RPMI8226 (cell line): ENCODE measurements at places on chromosomes 1 and 21.
A peak's percentile ranks its signal among the peaks of the same experiment; 100 is the strongest.

GRCh38 chr1:1869469-1869868 lies 21.4 kb downstream of the GNB1 start:
- DNase-seq: no peak

GRCh38 chr1:208601561-208601960 lies 357.4 kb upstream of the PLXNA2 start:
- DNase-seq: no peak

GRCh38 chr1:41638086-41639024 lies 153.9 kb upstream of the EDN2 start:
- no peak for DNase-seq

DNA sequence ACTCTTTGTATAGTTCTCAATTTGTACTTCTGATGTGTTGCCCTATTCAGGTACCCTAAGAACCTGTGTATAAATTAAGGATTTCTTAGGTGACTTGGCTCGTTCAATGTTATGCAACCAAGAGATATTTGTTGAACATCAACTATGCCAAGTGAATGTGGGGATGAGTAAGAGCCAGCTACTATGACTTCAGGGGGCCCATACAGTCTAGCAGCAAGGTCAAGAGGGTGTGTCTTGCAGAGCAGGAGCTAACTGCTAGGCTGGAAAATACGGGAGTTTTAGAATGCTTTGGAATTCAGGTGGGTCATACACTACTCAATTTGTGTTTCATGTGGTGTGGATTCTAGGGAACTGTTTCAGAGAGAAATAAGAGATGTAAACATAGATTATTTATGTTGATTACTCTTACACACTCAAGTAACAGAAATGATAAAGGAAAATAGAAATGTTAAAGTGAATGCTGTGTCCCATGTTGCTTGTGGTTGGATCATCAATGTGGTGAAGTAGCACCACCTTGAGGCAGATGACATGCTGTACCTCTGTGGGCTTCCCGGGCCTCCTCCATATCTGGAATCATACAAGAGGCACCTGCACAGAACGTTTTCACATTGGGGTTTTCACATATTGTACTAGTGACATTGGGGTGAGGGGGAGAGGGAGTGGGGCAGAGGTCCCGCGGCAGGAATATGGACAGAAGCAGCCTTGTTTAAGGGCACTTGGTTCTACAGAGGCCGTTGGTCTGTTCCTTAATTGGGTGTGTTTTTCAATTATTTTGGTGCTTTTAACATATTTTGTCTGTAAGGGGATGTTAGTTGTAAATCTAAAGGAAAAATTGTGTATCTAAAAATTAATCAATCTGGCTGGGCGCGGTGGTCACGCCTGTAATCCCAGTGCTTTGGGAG lies 12.4 kb downstream of the ARPC5 start:
- DNase-seq: peak; percentile 74

GRCh38 chr1:236288620-236288976 lies 6.8 kb upstream of the ERO1B start:
- DNase-seq: no peak

- no peak for DNase-seq
These were observed 87.1 kb downstream of the CD58 start for GRCh38 chr1:116483481-116484309.

- DNase-seq: peak; percentile 14
These were observed 105.3 kb upstream of the CLDN14 start for GRCh38 chr21:36584980-36585940.

- DNase-seq: no peak
These were observed 74.6 kb downstream of the CAMK2N1 start for GRCh38 chr1:20411196-20411980.

DNA sequence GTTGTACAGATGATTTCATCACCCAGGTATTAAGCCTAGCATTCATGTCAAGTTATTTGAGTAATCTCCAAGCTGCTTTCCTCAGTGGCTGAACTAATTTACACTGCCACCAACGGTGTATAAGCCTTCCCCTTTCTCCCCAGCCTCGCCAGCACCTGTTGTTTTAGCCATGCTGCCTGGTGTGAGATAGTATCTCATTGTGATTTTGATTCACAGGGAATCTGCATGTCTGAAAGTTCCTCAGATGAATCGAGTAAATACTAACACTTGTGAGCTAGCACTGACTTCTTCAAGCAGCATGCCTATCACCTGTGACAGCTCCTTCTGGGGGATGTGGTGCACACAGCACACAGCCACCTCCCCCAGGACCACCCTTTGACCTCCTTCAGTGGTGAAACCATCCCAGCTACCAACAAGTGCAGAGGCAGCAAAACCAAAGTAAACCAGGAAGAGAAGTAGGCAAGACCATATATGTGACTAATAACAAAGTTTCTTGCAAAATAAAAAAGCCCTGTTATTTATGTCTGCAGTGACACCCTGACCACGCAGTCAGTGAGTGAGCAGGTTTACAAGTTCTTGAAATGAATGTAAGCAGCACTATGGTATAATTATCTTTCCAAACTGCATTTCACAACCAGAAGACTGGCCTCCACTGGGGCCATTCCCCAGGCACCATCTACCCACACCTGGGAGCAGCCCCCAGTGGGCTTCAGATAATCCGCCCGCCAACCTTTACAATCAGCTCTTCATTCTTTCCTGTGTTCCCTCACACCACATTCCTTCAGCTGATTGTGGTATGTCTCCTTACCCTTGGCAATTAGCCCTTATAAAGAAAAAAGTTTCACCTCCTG lies 173.8 kb downstream of the ETS2 start:
- DNase-seq: peak; percentile 54

- DNase-seq: no peak
These were observed 1.2 kb upstream of the CD34 start for GRCh38 chr1:207911856-207912760.

GRCh38 chr1:162878000-162878596 lies 17.1 kb upstream of the CCDC190 start:
- peak; percentile 69 for DNase-seq

DNA sequence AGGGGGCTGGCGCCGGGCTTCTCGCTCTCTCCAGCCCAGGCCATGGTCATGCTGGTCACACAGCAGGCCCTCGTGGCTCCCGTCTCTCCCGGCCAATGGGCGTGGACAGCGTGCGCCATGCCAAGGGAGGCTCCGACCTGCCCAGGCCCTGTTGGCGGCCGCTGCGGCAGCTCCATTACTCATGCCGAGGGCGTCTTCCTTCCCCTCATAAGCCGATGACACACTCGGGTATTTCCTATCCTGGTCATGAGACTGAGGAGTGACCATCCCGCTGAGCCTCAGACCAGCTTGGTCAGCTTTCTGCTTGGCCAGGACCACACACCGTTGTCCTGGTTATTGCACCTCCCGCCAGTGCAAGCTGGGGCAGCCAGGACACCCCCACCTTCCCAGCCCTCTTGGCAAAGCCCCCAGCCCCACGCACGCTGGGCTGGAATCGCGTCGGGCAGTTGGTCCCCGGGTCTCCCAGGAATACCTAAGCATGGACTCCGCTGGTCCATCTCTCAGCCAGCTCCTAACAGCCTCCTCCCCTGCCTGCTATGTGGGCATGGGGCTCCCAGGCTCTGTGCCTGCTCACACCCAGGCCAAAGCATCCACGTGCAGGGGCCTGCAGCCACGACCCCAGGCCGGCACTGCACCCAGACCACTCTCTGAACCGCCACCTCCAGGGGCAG lies 49.8 kb downstream of the ARHGEF16 start:
- DNase-seq: no peak

DNA sequence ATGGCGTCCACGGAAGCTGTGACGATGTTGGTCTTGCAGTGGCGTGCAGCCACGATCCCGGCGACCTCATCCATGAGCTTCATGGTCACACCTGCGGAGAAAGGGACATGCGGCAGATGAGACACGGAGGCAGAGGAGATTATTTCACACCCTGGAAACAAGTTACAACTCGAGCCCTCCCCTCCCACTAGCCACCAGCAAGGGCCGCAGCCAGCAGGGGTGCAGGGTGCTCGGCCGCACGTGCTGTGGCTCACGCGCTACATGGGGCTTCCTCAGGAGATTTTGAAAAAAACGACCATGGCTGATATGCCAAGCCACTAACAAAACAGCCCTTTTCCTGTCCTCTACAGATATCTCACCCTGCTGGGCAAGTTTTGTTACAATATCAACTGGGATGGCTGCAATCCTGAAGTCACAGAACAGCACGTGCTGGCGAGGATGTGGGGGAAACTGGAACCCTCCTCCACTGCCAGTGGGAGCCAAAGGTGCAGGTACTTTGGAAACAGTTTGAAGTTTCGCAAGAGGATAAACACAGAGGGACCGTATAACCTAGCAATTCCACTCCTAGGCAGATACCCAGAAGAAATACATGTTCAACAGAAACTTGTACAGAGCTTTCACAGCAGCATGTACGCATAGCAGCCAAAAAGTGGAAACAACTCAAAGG lies 34.1 kb upstream of the GPR153 start:
- no peak for DNase-seq

GRCh38 chr1:212532469-212533147 lies 76.0 kb upstream of the ATF3 start:
- DNase-seq: no peak

GRCh38 chr1:2535455-2535854 lies 5.4 kb upstream of the HES5 start:
- DNase-seq: no peak

DNA sequence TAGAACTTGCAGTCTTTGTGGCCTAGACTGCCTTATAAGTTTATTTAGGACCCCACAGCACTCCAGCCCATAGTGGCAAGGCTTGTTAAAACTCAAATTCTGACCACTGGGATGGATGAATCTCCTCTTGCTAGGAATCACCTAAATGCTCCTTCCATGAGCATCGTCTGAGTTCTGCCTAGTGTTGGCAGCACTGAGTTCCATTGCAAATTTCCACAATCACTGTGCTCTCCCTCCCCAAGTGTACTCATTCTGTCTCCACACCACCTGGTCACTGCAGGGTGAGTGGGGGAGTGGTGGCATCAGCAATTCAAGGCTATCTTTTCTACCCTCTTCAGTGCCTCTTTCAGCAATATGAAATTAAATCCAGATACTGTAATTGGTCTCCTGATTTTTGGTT lies 46.7 kb upstream of the PTBP2 start:
- DNase-seq: no peak

DNA sequence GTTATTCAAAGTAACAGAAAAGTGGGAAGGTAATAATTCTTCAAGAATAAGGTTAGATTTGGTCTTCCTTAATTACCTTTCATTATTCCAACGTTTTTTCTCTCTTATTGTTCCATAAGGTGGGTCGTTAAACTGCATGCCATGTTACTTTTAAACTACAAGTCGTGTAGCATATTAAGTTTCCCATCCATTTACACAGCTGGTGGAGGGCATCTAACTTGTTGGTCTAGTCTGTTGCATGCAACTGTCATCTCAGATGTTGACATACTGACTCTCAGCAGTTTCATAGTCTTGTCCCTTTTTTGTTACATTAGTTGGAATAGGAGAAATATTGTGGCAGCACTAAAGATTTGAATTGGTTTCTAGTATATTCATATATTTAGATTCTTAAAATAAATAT lies 54.6 kb upstream of the BMP8A start:
- no peak for DNase-seq

GRCh38 chr1:184915463-184916090 lies 58.7 kb downstream of the NIBAN1 start:
- no peak for DNase-seq

DNA sequence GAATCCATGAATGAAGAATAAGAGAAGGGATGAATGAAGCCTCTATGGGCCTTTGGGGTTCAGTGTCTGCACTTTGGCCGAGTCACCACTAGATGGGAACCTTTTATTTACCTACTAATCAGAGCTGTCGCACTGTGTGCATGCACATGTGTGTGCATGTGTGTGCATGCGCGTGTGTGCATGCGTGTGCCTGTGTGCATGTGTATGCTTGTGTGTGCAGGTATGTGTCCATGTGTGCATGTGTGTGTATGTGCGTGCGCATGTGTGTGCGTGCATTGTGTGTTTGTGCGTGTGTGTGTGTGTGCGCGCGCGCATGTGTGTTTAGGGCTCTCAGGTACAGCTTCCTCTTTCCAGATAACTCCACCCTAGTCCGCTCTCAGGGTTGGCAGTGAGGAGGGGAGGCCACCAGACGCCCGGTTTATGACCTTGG lies 20.4 kb upstream of the UBXN10 start:
- peak; percentile 49 for DNase-seq

GRCh38 chr1:114002492-114003239 lies 23.4 kb downstream of the OLFML3 start:
- DNase-seq: no peak

DNA sequence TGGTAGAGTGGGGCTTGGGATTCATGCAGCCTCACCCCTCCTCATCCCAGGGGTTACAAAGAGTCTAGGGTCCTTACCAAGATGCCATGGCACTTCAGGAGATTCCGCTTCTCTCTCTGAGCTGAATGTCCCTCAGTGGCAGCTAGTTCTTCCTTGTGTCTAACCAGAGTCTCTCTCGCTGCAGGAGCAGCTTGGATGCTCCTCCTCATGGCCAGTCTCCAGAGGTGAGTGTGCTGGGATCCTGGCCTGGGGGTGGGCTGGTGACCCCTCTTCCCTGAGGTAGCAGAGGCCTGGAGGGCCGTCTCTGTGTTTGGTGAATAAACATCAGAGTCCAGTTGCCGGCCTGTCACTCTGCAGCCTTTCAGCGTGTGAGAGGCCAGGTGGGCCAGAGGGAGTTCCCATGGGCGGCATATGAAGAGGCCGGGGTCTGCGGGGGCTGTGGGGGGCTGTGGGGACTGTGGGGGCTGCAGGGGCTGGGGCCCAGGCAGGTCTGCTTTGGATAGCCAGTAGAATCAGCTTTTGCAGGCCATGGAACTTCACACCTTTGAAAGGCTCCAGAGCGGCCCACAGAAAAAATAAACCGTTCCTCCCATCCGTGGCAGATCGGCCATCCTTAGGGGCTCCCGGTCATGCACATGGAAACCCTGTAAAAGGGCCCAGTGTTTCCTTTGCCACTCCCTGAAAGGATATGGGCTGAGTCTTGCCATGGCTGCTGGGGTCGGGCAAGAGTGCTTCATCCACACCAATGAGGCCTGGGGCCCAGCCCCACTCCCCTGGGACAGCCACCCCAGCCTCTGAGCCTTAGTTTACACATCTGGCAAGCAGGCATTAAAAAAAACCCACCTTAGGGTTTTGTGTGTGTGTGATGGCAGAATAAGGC lies 256.4 kb downstream of the FOXD2 start:
- no peak for DNase-seq

- DNase-seq: no peak
These were observed 7.6 kb upstream of the GBP4 start for GRCh38 chr1:89206373-89206772.

- DNase-seq: no peak
These were observed 8.4 kb downstream of the COQ8A start for GRCh38 chr1:226948480-226948879.

- DNase-seq: peak; percentile 22
These were observed 42.4 kb downstream of the PTPRC start for GRCh38 chr1:198681252-198681651.

DNA sequence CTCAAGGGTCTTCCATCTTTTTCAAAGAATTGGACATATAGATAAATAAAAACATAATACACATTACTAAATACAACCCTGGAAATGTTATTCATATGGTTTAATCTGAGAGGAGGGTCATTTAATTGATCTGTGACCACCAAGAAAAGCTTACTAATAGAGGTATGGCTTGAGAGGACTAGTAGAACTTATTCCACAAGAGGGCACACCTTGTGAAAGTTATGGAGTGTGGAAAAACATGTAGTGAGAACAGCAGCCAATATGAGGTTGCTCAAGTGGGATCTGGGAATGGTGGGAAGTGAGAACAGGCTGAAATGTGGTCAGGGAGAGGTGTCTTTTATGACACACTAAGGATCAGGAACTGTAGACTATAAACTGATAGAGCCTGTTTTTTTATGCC lies 973.5 kb upstream of the B3GALT2 start:
- DNase-seq: no peak
